ENCODE measurements at places on chromosomes 2 and 18. TPM values are rescaled to one million over a fixed set of nuclear protein-coding genes. Genes with fewer than 3 reads are reported as not detected.

DNA sequence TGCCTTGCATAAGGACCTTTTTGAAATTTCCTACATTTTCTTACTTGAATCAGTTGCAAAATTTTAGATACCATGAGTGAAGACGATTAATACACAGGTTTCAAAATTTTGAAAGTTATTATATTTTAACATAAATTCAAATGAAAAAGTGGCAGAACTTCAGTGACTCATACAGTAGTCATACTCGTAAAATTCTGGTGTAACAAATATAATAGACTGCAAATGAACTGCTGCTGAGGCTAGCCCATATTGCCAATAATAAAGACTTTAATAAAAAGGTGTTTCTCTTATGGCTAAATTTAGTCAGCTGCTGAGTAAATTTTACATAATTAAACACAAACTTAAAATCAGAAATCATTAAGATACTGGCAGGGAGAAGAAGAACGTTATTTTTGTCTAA lies 36.9 kb downstream of the MSH6 start:
- DNase-seq: no peak

DNA sequence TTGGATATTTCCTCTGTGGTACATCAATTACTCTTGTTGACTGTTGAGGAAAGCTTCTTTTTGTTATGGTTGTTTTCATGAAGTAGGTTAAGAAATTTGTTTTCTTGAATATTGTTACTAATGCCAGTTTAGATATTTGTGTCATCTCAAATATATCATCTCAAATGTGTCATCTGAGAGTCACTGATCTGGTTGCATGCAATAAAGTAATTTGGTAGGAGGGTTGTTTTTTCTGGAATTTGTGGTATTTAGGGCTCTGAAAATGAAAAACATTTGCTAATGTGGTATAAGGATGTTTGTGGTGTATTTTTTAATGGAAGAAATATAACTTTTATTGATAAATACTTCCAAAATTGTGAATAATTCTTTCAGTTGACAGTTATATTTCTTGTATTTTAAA lies 117.7 kb downstream of the GREB1L start:
- DNase-seq: no peak

DNA sequence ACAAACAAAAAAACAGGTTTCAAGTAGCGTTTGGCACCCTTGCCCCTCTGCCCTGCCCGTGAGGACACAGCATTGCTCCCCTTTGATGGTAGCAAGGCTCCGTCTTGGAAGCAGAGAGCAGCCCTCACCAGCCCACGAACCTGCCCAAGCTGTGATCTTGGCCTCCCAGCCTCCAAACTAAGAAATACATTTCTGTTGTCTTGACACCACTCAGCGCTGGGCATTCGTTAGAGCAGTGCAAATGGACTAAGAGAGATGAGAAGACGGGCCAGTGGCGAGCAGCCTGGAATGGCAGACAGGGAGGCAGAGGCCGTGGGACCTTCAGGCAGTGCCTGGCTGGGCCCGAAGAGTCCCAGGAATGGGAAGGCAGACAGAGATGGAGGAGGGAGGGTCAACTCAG lies 109.8 kb downstream of the SH3BP4 start:
- DNase-seq: no peak

DNA sequence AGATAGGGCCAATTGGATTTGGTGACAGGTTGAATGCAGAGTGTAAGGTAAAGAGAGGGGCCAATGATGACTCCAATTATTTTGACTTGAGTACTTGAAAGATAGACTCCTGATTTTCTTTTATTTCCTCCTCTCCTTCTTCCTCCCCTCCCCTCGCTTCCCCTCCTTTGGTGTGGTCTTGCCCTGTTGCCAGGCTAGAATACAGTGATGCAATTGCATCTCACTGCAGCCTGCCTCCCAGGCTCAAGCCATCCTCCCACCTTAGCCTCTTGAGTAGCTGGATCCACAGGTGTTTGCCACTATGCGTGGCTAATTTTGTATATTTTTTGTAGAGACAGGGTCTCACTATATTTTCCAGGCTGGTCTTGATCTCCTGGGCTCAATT lies 2.3 kb downstream of the DGUOK start:
- no peak for DNase-seq

- no peak for DNase-seq
These were observed 98.8 kb downstream of the LCLAT1 start for GRCh38 chr2:30545875-30546274.

- DNase-seq: no peak
These were observed 31.0 kb upstream of the C2orf66 start for GRCh38 chr2:196840171-196840570.

DNA sequence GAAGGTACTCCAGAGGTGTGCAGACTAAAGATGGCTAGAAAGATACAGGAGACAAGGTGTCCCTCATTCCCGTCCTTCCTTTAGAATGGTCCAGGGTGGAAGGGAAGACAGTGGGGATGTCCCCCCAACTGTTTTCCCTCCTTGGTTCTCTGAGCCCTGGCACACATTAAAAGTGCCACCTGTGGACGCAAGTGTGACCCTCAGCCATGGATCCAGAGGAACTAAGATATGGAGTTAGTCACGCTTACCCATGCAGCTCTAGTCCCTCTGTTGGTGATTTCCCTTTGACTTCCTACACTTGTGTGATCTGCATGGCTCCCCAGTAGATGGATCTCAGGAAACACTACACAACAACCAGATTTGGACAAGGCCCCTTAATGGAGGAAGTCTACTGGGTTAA lies 113.1 kb upstream of the SRD5A2 start:
- DNase-seq: peak; percentile 46

GRCh38 chr18:78630981-78631510 lies 348.6 kb upstream of the SALL3 start:
- no peak for DNase-seq

Gene SSB
- 862 TPM for polyA plus RNA-seq

Gene DNAH7
- 1.1 TPM for polyA plus RNA-seq
